ENCODE measurements at places on chromosomes 1 and 21.

- DNase-seq = no peak
These were observed 686 bp downstream of the ARF1 start for GRCh38 chr1:228082918-228083870.

DNA sequence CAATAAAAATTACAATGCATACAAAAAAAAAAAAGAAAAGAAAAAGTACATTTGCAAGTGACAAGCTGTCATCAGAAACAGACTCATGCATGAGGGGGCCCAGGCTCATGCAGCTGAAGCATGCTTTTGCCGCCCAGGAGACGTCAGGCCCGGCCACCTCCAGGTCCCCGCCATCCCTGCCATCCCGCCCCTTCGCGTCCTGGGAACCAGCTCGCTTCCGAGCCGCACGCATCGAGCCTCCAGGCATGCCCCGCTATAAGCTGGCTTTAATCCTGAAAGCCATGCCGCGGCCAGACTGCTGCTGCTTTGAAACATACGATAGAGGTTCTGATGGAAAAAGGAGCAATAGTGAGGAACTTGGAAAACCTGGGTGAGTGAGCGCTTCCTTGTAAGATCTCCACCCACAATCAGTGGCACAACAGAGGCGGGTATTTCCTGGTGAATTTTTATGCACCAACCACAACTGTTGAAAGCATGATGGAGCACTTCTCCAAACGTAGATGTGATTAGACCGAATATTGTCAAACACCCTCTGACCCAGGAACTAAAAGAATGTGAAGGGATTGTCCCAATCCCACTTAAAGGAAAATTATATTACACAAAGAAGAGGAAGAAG is 113.7 kb downstream of the FAF1 start:
- DNase-seq = no peak

- DNase-seq = no peak
These were observed 71.1 kb downstream of the TPR start for GRCh38 chr1:186303911-186304310.

DNA sequence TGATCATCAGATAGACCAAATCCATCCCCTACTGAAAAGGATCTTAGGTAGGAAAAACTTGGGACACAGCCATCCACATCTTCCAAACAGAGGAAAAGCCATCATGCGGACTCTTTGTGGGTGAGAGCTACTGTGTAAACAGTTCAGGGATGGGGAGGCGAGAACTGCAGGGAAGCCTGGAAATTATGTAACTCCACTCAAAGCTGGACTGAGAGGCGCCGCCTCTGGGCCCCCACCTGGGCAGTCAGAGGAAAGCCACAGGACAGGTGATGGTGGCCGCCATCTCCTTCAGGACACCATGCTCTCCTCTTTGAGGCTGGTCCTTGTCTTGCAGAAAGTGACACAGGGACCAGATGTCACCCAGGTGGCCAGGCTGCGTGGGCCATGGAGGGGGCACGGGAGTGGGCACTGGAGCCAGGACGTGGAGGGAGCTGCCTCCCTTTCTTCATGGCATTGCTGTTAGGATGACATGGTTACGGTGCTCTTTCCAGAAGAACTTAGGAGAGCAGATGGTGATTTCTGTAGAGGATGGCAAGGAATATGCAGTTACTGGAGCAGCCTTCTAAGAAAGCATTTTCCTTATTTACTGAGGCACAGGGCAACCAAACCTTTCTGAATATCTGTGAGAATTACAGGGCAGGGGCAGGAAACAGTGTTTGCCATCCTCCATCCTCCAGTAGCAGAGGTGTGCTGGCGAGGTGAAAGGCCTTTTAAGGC is 32.0 kb upstream of the TDRD10 start:
- no peak for DNase-seq

DNA sequence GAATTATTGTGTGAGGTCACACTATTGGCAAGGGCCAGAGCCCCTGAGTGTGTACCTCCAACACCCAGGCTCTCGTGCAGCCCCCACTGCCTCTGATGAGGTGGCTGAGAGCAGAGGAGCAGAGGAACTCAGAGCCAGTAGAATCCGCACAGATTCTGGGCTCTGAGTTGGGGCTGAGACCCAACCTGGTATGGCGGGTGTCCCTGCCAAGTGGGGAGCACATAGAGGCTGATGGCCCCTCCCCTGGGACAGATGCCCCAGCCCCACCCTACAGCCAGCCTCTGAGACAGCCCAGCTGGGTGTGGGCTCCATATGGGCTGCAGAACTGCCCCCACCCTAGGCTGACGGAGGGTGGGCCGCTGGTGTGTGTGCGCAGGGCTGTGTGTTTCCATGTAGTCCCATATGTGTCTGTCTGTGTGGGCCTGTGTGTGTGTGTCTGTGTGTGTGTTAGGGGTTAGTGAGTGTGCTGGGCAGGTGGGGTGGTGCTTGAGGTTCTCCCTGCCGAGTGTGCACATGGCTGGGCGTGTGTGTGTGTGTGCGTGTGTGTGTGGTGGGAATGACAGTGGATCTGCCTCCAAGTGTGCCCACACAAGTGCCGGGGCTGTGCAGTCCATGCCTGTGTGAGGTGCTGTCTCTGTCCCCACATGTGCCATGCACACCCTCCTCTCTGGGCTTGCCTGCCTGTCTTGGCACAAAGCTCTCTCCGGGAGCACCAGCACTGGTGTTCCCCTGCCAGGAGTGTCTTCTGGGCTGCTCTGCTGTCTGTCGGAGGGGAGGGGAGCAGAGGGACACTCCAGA is 24.4 kb downstream of the FOXO6 start:
- no peak for DNase-seq

DNA sequence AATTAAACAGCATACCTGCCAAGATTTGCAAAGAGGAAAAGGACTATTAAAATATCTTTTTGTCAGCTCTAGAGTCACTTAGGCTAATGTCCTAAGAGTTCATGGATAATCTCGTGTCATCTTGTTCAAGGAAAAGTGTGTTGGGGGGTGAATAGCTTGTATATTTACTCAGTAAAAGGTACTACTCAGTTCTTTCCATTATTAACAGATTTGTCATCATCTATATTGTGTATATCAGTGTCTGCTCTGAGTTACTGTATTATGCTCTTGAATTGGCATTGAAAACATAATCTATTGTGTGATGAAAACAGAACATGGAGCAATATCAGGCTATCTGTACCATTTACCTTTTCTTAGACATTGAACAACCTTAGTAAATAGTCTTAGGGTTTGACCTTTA is 41.9 kb downstream of the SMG7 start:
- no peak for DNase-seq

DNA sequence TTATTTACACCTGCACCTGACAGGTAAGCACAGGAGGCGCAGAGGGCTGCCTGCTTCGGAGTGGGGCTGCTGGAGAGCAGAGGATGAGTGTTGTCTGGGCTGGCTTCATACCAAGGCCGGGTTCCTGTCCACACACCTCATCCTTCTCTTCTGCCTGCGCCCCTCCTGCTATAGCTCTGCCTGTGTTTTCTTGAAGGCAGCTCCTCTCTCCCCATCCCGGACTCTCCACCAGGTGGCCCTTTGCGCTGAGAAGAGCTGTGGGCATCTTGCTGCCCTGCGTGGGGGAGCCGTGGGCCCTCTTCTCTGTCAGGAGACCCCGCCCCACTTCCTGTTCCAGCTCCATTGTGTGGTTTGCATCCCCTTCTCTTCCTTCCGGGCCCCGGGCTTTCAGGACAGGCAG is 35.0 kb downstream of the ARHGEF10L start:
- no peak for DNase-seq

- no peak for DNase-seq
These were observed 281.2 kb upstream of the ZRANB2 start for GRCh38 chr1:71362076-71362475.

GRCh38 chr21:41706678-41707077 is 60.2 kb downstream of the RIPK4 start:
- no peak for DNase-seq

DNA sequence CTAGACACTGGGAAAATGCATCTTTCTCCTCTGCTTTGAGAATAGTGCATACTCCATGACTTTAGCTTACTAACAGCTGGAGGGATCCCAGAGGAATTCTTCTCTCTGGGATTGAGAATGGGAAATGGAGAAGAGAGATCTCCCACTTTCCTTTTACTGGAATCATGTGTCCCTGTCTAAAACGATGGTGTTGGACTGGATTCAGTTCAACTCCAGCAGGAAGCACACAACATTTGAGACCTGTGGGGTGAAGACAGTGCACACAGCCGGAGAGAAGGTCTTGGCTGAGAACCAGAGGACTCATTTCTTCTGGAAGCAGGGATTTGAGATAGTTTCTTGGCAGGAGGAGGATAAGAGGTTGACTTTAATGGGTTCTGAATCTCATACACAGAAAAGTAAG is 58.7 kb downstream of the TRABD2B start:
- DNase-seq = no peak

DNA sequence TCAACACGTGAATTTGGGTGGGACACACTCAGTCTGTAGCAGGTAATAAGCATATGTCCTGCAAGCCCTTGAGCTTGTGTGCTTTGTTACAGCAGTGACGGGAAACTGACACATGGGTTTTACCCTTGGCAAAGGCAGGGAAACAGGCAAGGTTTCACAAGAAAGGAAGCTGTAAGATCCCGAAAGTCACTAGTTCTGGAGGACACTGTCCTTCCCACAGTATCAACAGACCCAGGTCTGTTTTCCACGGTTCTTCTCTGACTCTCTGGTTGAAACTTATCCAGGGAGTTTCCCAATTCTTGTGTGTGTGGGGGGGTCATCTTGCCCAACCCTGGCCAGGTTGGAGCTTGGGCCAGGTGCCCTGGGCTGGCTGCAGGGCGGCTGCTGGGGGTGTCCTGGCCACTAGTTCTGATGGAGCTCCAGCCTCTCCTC is 29.3 kb upstream of the ZBTB21 start:
- DNase-seq = no peak

DNA sequence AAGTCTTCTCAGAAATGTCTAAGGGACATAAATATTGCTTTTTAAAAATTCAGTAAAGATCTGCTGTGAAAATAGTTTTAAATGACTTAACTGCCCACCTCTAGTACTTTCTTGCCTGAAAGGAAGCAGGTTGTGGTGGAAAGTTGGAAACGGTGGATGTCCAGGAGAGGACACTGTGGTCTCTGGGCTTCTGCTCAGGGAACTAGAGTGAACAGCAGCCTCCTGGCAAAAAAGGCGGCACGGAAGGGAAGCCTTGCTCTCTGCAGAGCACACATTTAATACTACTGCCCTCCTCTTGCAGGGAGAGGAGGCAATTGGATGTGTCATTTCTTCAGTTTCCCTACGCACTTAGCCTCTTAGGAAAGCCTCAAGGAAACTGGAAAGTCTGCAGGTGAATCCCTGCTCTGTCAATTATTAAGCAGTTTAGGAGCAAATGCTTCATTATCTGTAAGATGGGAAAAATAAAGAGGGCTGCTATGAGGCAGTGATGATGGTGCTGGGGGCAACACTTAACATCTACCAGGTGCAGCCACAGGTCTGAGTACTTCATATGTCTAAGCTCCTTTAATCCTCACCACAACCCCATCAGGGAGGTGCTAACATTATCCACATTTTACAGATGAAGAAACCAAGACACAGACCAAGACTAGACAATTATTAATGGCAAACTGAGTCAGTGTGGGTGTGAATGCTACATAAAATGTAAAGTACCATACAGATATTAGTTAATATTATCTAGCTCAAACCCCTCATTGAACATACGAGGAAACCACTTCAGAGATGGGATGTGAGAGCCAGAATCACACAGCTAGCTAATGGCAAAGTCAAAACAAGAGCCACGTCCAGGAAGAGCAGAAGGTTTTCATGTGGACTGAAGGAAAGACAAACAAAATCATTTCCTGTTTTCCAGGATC is 108.9 kb upstream of the ADAR start:
- DNase-seq = no peak

DNA sequence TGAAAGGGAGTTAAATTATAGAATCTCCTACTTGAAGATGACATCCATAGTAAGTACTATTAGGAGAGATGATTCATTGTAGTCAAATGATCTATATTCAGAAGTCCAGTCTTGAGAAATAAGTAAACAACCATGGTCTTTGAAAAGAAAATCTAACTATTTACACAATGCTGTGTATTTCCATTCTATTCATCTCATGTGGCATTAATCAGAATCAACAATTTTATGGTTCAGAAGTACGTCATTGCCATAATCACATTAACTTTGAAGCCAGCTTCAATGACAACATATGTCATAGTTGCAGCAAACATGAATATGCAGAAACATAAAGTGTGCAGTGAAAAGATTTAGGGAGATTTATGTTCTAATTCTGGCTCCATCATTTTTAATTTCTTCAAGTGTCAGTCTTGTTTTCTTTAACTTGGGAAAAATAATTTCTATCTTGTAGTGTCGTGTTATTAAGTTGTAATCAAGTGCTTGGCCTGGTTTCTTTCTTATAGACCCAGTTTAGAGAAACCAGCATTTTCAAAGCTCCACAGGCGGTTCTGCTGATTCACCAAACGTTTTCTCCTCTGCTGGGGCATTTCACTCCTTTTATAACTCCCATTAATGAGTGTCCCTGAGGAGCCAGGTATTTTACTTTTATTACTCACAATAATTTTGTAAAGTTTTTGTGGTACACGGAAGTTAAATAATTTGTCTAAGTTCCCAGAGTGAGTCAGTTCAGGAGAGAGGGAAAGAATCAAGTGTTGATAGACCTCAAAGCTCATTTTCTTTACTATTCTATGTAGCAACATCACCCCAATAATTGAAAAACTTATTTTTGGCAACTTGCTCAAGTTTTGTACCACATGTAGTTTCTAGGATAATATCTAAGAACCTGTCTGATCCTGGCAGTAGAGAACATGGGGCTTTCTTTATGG is 35.9 kb upstream of the PTGS2 start:
- DNase-seq = no peak

DNA sequence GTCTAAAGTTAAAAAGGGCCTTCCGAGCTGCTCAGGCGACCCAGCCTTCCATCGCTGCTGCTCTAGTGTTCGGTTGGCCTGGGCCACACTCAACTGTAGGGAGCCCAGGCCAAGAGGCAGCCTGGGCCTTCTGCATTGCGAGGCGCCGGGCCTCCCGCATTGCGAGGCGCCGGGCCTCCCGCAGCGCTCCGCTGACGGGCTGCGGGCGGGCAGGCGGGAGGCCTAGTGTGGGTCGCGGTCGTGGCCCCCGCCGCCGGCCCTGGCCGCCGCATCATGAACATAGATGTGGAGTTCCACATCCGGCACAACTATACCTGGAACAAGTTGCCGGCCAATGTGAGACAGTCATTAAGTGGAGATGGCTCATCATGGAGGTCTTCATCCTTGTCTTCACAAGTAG is 48.3 kb downstream of the PPIAL4G start:
- no peak for DNase-seq

DNA sequence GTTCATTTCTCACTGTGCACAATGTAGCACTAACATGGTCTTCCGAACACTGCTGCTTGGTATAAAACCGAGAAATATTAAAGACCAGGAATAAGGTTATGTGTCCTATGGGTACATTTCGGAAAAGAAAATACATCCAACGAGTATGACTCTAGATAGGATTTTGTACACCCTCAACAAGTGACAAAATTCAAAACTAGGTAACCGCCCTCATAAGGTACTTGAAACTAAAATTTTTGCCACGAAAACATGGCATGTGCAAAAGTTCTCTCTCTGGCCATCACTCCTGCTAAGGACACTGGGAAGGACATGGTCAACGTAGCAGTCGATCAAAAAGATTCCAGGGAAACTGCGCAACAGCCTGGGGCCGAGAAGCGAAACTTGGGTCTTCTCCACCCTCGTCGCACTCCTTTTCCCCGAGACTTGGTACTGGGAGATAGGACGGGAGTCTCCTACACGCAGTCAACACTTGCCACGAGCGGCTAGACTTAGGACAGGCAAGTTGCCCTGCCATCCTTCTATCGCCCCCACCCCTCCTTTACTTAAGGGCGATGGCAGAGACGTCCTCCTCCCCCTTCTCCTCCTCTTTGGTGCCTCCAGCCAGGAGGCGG is 338 bp upstream of the TOR1AIP1 start:
- DNase-seq = peak; percentile 63

Data from kidney capillary endothelial cell (primary cell).